ENCODE measurements at places on chromosomes 3 and 15.

- DNase-seq, result no peak
Measured at GRCh38 chr3:159817126-159817525, 171.5 kb upstream of the IL12A start.

DNA sequence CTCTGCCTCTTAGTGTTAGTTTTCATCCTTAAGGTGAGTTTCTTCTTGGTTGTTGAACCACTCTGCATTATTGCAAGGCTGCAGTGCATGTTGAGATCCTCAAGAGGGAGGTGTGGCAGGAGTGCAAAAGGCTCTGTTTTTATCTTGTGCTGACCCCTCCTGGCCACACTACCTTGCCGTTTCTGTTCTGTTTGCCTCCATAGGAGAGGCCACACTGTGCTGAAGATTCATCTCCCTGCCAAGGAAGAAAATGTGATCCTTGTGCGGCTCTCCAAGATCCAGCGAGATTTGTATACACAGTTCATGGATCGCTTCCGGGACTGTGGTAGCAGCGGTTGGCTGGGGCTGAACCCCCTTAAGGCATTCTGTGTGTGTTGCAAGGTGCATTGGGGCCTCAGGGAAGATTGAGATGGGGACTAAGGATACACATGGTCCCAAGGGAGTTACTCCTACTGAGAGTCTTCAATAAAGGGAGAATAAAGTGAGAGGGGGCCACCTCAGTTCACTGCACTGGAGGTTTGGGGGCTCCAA lies 33.0 kb upstream of the TEX264 start:
- no peak for DNase-seq

GRCh38 chr3:107976202-107976800 lies 114.5 kb downstream of the CD47 start:
- DNase-seq, result no peak

- no peak for DNase-seq
Measured at GRCh38 chr3:140953028-140953960, 11.7 kb downstream of the SLC25A36 start.

- no peak for DNase-seq
Measured at GRCh38 chr15:84826369-84826823, 9.2 kb downstream of the ALPK3 start.

DNA sequence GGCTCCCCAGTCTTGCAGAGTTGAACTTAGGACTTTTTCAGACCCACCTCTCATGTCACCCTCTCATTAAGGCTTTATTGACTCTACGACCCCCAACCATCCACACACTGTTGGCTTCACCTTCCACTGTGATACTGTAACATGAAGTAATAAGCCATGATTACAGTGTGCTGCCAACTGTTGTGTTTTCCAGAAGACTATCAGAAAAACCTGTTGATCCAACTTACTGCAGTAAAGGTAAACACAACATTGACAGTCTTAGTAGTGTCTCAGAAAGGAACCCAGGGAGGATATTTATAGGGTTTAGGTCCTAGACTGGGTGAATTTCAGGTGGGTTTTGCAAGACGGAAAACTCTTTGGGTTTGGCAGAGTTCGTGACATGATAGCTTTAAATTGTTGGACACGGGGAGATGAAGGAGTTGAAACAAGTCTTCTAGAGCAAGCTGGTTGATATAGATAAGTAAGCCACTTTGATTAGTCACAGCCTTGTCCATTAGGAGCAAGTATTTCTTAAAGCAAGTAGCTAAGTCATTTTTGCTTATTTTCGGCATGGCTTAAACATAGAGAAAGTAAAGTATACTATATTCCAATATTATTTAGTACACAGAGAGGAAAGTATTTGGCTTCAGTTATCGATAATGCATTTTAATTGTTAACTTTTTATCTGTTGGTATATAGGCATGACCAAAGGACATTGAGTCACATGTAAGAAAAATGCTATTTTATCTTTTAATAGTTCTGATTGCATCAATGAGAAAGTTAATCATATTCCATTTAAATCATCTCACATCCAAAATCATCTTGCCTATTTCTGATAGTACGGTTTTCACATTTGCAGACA lies 2.4 kb upstream of the COL6A5 start:
- DNase-seq, result no peak

DNA sequence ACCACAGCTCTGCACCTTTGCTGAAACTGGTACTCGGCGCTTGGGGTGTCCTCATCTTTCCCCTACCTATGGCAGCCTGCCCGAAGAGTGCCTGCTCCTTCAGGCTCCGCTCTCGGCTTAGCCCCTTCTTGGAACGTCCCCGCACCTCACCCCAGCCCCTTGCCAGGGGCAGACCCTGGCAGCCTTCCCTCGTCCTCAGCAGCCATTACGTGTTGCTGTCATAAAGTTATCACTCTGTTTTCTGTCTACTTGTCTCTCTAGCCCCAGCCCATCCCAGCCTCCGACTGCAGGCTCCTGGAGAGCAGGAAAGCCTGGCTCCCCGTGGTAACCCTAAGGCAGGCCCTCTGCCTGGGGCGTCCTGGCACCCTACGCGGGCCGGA lies 5.1 kb upstream of the BAHD1 start:
- DNase-seq, result no peak

- DNase-seq, result no peak
Measured at GRCh38 chr3:52645549-52645948, 40.2 kb downstream of the PBRM1 start.

DNA sequence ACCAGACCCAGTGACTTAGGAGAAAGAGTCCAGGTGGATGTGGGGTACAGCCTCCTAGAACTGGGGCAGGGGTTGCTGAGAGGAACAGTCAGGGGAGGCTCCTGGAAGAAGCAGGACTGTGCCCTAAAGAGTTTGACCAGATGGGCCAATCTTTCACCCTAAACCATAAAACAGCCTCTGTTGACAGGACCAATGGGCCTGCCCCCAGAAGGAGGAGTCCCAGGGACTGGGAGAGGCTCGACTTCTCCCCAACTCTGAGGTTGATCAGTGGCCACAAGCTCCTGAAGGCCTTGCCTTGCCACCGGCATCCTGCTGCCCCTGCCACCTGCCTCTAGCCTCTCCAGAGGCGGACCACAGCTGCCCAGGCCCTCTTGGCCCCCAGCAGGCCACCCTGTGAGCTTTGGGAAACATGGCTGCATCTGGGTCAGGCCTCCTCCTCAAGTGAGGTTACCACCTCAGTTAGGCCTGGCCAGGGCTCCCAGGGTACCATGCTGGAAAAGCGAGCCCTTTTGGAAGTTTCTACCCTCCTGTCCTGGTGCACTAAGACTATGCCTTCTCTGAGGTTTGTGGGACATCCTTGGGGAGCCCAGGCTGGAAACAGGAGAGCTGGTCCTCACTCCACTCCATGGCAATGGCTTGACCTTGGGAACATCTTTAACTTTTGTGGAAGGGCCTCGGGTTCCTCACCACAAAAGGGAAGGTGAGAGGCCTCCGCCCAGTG lies 2.8 kb downstream of the VIPR1 start:
- no peak for DNase-seq

GRCh38 chr3:166013073-166013679 lies 176.0 kb upstream of the BCHE start:
- peak; percentile 24 for DNase-seq

GRCh38 chr3:124650798-124651197 lies 79.5 kb upstream of the UMPS start:
- no peak for DNase-seq

DNA sequence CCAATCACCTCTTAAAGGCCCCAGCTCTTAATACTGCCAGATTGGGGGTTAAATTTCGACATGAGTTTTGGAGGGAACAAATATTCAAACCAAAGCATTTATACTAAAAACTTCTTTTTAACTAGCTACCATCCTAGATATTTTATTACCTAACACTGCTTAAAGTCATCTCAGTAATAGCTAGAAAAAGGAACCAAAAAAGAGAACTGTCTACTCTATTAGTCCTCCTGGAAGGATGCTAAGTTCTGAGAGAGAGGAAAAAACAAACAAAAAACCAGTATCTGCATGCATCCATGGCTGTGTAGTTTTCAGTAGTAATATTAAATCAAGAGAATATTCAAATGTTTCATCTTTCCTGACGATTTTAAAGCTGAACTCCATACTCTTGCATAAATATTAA lies 5.8 kb downstream of the CPOX start:
- DNase-seq, result no peak

- peak; percentile 67 for DNase-seq
Measured at GRCh38 chr3:189132231-189132671, 39.5 kb upstream of the TPRG1 start.

DNA sequence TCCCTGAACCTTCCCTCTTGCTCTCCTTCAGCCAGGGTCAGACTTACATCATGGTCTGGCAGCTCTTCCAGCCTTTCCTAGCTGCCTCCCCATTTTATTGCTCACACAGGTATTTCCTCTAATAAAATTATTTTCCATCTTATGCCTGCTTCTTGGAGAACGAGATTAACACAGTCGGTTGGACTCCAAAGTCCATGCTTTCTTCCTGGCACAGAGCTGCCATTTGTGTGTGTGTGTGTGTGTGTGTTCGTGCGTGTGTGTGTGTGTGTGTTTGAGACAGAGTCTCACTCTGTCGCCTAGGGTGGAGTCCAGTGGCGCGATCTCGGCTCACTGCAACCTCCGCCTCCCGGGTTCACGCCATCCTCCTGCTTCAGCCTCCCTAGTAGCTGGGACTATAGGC lies 15.5 kb downstream of the FSD2 start:
- DNase-seq, result no peak

GRCh38 chr3:172690936-172691335 lies 19.9 kb downstream of the NCEH1 start:
- no peak for DNase-seq

DNA sequence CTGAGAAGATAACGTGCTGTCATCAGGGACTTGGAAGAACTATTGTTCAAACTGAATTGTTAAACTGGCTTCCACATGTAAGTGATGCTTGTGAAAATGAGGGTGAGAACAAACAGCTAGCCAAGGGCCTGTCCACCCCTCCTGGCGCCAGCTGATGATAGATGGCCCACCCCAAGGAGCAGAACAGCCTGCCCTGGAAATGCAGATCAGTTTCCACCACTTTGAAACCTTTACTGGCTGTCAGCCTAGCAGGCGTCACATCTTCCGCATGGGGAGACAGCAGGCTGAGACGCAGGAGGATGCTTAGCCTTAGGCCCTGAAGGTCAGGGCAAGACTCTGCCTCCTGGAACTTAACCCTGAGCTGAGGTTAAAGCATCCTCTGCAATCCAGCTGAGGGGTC lies 6.4 kb upstream of the SLC51B start:
- no peak for DNase-seq

DNA sequence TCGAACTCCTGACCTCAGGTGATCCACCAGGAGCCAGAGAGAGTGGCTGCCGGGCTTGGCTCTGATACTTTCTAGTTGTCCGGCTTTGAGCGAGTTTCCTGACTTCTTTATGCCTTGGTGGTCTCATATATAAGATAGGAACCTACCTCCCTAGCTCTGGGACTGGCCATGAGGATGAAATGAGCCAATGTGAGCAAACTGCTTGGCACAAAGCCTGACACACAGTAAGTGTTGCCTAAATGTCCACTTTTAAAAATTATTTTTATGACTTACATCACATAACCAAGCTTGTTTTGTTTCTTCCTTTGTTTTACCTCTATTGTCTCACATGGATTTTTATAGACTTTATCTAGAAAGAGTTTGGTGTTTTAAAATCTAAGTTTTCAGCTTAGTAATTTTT lies 42.1 kb upstream of the CCDC174 start:
- DNase-seq, result no peak

DNA sequence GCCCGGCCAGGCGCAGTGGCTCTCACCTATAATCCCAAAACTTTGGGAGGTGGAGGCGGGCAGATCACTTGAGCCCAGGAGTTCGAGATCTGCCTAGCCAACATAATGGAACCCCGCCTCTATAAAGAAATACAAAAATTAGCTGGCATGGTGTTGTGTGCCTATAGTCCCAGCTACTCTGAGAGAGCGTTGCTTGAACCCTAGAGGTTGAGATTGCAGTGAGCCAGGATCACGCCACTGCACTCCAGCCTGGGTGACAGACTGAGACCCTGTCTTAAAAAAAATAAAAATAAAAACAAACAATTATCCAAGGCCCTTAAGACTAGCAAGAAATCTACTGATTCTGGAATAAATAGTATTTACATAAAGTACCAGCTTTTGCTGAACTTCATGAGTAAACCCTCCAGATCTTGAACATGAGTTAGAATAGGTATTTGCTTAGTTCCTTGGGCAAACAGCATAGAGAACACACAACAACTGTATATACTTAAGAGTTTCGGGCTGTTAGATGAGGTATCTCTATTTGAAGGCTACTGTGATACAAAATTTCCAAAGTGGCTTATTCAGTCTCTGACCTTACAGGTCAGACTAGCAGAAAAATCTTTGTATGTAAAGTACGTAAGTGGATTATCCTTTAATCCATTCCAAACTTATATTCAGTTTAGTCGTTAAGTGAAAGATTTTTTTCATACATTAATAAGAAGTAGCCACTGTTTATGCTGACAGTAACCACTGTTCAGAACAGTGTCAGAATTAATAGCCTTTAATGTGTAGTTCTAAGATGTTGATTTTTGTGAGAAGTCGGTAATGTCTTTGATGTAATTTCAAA lies 171.1 kb upstream of the CGNL1 start:
- DNase-seq, result no peak

DNA sequence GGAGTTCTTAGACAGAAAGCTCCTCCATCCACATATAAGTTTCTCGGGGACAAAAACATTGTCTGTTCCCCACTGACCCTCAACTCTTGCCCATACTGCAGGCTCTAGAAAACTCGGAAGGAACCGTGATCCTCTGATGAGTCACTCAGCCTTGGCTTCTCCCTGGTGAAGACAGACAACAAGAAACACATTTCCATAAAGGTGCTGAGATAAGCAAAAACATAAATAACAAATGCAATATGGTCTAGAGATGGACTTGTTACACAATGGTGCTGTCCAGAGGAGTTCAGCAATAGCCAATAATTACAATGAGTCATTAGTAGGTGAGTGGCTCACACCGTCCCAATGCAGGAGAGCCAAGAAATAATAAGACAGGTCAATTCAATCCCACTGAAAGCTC lies 43.7 kb downstream of the MAGI1 start:
- no peak for DNase-seq

DNA sequence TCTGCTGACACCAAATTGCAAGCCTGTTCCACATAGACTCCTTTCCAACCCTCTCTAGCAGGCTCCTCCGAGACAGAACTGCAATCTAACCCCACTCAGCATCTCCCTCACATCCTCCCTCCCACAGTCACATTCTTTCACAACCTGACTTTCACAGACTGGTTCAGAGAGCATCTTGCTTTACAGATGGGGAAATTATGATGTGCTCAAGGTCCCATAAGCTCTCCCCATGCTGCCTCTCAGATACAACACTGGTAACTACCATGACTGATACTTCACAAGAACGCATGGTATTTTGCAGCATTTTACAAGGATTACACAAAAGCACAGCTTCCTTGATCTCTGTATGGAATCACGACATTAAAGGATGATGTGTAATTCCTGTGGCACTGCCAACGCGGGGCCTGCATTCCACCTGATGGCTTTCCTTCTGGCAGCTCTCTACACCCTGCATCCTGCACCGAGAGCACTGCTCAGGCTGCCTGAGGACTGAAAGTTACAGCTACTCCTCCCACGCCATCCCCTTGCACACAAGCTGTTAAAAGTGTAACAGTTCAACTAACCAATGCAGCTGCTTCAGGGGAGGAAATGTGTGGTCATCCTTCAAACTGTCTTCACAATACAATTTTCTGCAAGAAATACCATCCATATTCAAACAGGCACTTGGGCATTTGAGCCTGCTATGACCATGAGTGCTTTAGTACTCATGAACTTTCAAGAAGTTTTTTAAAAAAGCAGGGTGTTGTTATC lies 27.6 kb downstream of the TBC1D2B start:
- no peak for DNase-seq

- no peak for DNase-seq
Measured at GRCh38 chr3:153090973-153091372, 71.1 kb upstream of the RAP2B start.
